Hindlimb muscle (tissue), 1 donor: ENCODE measurements at places on chromosomes 4 and X. TPM values are rescaled to one million over a fixed set of nuclear protein-coding genes. Genes with fewer than 3 reads are reported as not detected.

- DNase-seq = no peak
Measured at GRCh38 chrX:1535241-1536041, 1.5 kb downstream of the P2RY8 start.

GRCh38 chr4:116055857-116056827, 942.7 kb upstream of the NDST4 start:
- no peak for DNase-seq

DNA sequence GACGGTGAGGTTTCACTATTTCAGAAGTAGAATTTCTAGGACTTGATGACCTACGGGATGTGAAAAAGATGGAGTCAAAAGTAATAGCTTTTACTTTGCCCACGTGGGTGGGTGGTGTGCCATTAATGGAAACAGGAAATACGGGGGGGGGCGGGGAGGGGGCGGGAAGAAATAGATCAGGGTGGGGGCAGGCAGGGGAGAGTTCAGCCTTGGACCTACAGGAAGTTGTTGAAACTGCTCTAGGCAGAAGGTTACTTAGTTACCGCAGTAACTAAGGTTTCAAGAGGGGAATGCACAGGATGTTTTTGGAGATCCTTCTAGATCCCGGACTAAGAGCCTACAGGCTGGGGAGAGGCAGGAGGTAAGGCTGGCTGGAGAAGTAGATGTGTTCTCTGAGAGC, 3.6 kb upstream of the FHL1 start:
- DNase-seq = no peak

- DNase-seq = no peak
Measured at GRCh38 chr4:152294331-152294730, 241.6 kb downstream of the FBXW7 start.

DNA sequence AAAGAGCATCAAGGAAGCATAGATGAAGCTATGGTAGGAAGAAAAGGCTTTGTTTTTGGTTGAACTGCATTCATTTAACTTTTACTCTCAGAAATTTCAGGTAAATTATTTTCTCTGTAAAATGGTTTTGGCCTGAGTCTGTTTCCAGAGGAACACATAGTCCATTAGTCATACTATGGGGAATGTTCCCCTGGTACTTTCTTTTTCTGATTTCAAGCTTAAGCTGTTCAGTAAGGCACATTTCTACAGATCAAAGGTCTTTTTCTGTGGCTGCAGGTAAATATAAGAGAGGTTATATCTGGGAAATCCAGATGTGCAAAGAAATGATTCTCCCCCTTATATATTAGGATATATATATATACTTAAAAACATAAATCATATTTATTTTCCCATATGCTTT, 1744.4 kb upstream of the ADGRL3 start:
- no peak for DNase-seq

- DNase-seq = no peak
Measured at GRCh38 chrX:68175562-68175961, 257.7 kb downstream of the OPHN1 start.

DNA sequence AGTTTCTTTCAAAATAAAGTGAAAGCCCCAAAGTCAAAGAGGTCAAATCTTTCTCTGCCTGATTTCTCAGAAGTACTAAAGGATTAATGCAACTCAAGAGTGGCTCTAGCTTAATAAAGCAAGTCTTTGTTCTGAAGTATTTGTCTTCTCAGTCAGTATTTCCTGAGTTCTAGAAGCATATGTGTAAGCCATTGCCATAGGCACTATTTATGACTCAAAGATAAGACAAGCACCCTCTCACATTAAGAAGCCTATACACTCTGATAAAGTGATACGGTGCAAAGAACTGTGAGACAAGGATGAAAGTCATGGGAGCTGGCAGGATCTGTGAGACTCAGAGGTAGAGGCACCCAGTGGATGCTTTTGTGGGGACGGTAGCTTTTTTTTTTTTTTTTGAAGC, 60.9 kb downstream of the AASDH start:
- no peak for DNase-seq

DNA sequence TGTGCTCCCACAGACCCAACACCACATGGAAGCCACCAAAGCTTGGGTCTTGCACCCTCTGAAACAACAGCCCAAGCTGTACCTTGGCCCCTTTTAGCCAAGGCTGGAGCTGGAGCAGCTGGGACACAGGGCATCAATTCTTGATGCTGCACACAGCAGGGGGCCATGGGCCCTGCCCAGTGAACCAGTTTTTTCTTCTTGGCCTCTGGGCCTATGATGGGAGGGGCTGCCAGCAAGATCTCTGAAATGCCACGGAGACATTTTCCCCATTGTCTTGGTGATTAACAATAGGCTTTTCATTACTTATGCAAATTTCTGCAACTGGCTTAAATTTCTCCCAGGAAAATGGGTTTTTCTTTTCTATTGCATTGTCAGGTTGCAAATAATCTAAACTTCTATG, 49.0 kb downstream of the SPANXA2 start:
- no peak for DNase-seq

- no peak for DNase-seq
Measured at GRCh38 chr4:85756938-85757337, 282.0 kb downstream of the ARHGAP24 start.

GRCh38 chrX:124263743-124264142, 68.7 kb upstream of the TEX13D start:
- DNase-seq = no peak

DNA sequence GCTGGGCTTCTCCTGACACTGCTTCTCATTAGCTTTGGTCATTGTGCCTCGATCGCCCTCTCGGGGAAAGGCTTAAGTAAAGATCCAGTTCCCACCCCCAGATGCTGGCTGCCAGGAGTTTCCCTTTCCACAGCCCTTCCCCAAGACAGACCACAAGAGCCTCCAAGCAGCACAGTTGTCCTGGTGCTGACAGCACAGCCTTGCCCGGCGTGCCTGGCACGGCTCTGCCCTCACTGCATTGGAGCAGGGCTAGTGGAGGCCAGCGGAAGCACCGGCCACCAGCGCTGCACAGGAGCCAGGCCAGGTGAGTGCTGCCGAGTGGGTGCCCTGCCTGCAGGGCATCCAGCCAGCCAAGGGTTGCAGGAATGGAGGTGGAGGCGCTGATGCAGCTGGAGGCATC, 9.7 kb upstream of the MSANTD1 start:
- no peak for DNase-seq

GRCh38 chr4:3108211-3108610, 33.7 kb downstream of the HTT start:
- no peak for DNase-seq

DNA sequence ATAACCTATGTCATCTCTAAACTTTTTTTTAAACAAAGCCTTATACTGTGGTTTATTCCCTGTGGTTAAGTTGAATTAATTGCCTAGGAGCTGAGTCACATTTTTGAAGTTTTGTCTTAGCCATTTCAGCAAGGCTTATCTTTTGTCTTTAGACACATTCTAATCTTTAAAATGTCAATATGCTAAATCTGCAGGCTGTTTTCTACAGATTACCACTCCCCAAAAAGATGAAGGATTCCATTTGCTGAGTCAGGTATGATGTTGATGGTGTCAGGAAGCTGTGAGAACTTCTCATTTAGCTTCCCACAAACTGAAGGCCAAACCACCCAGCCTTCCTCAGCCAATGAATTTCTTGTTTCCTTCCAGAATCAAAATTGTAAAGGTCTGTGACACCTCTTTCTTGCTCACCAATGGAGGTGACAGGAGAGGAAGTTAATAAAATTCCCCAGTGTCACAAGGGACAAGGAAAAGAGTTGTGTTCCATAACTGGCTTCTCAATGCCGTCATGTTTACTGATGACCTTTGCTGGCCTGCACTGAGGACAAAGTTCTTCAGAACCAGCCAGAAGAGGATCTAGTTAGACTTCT, 3.7 kb upstream of the CXCL6 start:
- DNase-seq = no peak

Gene EVC2
- 4.0 TPM for polyA plus RNA-seq

Gene BEX1
- 0.34 TPM for polyA plus RNA-seq

Gene GSPT2
- 8.6 TPM for polyA plus RNA-seq

Gene NOX1
- 0.25 TPM for polyA plus RNA-seq

Gene TMSB15C
- 5.0 TPM for polyA plus RNA-seq

Gene MAGED1
- 279 TPM for polyA plus RNA-seq

Gene IL1RAPL1
- polyA plus RNA-seq = 1.6 TPM
